CD4-positive, alpha-beta T cell treated with Interleukin-2 at 100 ng/mL for 4 hours (primary cell): ENCODE measurements at places on chromosomes 4 and X.

- DNase-seq, result no peak
Measured at GRCh38 chr4:142281999-142282398, 564.1 kb downstream of the INPP4B start.

DNA sequence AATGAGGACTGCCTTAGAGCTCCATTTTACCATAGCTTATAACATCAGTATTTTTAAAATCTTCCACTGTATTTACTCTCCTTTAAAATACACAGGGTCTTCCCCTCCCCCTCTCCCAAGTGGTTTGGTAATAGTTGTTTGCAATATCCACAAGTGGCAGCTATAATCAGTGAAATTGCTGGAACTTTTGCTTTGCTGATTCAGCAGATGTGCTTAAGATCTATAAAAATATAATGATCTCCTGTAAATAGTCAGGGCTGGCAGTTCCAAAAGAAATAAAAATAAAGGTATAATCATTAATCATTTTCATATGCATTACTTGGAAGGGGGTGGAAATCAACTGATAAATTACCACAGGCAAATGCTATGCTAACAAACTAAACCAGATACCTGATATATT, 345.2 kb downstream of the KLHL13 start:
- DNase-seq, result no peak

DNA sequence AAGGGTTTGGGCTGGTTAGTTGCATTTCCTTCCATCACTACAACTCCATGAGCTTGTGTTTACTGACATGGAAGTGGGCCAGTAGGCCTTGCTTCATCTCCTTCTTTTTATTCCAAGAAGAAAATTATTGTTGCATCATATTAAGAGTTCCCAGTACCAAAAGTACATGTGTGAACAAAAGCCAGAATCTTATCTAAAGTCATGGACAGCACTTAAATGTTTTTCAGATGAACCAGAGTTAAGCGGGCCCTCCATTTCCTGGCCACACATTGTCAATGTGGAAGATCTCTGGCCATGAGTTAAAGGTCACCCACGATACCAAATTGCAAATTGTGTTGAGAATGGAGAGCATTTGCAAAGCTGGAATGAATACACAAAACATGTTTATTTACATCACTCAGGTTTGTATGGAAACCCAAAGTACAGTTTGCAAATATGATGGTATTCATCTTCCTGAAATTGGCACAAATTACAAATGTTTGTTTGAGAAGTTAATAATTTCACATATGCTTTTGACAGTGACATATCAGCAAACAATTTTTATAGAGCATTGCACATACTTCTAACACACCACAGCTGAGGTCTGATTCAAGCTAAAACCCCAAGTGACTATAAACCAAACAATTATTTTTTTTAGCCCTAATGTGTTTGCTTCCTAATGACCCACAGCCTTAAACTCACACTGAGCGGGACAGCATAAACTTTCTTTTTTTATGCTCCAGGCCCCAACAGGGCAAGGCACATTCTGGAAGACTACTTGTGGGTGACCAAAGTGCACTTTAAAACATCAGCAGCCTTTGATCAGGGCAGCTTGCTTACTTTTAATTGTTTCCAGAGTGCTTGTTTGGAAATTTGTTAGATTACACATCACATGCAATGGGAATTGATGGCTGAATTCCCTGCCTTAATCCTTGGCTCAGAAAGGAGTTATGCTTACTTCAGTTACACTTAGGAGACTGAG, 502.9 kb upstream of the SLIT2 start:
- DNase-seq, result no peak

- no peak for DNase-seq
Measured at GRCh38 chr4:76238236-76238635, 13.3 kb upstream of the FAM47E start.

GRCh38 chr4:184364100-184364921, 110.0 kb downstream of the IRF2 start:
- DNase-seq, result no peak

DNA sequence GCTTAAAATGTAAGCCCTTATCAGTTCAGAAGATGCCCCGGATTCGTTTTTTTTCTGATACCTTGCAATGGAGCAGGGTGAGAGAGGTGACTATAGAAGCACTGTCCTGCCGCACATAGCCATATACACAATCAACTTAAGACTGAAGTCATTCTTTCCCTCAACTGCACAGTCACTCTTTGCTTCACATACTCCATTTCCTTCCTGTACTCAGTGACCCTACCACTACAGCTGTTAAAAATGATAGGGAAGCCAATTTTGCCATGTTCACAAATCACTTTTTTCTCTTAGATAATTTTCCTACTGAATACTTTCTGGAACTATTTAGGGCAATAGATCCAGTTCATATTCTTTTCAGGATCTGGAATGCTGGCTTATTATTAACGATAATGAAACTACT, 300.0 kb downstream of the ANK2 start:
- DNase-seq, result no peak

GRCh38 chrX:72381439-72382201, 75.9 kb upstream of the CITED1 start:
- no peak for DNase-seq

DNA sequence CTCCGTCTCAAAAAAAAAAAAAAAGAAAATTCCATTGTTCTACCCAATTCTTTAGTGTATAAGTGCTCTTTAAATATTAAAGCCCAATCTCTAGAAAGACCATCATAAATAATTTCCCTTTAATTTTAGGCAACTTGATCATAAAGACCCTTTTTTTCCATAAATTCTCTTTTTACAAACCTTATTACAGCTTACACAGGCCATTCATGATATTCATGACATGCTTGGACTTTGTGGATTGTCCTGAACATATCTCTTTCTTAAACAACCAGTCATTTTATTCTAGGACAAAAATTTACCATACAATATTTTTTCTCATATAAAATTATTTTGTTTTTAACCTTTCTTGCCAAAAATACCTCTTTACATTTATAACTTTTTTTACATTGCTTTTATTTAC, 30.5 kb downstream of the TLR8 start:
- no peak for DNase-seq

- no peak for DNase-seq
Measured at GRCh38 chr4:25370242-25370641, 6.8 kb upstream of the ANAPC4 start.

DNA sequence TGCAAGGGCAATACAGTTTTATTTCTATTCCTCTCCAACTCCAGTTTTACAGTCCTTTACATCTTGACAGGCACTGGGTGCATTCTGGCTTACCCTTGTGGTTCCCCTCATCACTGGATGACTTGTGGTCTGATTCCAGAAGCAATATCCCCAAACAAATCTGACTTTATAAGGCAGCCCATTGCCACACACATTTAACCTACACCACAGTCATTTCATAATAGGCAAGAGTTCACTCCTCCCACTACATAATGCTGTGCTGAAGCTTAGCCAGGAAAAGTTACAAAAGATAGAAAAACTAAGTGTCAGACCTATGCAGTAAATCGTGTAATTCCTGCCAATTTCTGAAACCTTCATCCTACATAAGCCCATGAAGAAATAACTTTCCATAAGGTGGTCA, 82.9 kb upstream of the MID1IP1 start:
- DNase-seq, result no peak

DNA sequence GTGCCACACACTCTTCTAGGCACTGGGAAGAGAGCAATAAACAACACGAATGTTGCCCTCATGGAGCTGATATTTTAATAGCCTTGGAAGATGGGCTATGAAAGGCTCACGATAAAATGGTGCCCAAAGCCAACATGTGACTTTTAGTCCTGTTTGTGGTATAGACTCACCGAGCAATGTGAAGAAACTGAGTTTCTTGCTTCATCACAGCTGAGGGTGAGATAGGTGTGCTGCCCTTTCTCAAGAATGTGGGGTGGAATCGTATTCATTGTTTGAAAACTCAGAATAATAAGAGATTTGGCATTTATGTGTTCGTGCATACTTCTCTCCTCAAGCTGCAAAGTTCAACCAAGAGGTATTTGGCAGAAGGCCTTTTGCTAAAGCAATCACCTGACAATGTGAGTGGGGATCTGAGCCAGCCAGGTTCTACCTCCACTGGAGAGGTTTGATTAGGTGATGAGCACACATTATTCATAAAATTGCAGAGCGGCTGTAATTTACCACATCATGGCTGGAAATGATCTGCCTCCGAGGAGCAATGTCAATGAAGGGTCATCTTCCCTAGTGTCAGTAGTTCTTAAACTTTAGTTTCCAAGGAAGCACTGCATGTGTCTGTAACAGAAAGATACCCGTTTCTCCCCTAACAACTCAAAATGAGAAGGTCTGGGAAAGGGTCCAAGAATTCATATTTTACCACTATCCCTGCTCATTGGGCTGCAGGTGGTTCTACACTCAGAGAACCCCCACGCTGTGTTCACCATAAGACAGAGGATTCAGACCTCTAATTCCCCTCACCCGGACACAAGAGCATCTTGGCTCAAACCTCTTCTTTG, 41.9 kb upstream of the CBR4 start:
- DNase-seq, result no peak

DNA sequence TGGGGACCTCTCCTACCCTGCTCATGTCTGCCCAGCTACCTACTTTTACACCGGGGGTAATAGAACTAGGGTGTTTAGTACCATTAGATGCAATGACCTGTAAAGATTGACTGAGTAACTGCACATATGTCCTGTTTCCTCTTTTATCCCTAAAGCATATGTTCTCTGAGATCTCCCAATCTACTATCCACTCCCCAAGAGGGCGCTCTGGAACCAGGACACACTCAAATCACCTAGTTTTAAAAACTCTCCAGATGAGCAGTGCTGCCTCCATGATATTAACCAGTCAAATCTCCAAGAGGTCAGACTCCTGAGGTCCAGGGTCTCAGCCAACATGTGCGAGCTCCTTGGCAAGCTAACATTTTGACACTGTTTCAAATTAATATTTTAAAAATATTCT, 87.0 kb upstream of the TSPAN5 start:
- DNase-seq, result no peak

DNA sequence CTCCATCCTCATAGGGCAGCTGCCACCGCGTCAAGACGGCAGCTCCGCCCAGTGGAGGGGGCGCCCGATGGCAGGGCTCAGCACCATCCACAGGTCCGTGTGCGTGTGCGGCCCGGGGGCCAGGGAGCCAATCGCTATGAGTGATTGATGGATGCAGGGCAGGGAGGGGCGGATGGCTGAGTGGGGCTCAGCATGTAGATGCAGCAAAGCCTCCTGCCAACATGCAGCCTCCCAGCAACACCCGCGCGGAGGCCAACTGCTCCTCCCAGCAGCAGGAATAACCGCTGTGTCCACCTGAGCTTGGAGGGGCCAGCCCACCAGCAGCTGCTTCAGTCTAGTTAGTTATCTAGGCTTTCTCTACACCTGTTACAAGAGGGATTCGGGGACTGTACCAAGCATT, 77.4 kb downstream of the MTMR1 start:
- no peak for DNase-seq

- no peak for DNase-seq
Measured at GRCh38 chr4:88962396-88962795, 94.6 kb downstream of the FAM13A start.

DNA sequence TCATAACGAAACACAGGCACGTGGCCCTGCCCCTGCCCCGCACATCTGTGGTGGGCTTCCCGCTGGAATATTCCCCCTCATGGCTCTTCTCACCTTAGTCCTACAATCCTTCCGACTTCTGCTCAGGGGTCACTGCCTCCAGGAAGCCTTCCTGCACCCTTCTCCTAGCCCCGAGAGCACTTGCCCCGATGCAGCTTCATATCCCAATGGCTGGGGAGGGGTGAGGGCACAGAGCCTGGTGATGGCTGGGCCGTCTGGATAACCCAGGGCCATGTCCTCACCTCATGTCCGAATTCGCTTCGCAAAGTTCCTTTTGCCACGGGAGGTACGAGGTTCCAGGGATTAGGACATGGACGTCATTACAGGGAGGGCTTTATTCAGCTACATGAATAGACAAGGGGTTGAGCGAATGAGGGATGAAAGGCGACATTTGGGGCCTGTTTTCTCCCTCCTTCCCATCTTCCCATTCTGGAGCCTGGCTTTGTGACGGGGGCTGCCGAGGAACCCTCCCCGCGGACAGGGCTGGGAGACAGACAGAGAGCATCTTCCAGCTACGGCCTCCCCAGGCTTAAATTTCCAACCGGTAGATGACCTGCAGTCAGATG, 35.5 kb upstream of the HMX1 start:
- no peak for DNase-seq

DNA sequence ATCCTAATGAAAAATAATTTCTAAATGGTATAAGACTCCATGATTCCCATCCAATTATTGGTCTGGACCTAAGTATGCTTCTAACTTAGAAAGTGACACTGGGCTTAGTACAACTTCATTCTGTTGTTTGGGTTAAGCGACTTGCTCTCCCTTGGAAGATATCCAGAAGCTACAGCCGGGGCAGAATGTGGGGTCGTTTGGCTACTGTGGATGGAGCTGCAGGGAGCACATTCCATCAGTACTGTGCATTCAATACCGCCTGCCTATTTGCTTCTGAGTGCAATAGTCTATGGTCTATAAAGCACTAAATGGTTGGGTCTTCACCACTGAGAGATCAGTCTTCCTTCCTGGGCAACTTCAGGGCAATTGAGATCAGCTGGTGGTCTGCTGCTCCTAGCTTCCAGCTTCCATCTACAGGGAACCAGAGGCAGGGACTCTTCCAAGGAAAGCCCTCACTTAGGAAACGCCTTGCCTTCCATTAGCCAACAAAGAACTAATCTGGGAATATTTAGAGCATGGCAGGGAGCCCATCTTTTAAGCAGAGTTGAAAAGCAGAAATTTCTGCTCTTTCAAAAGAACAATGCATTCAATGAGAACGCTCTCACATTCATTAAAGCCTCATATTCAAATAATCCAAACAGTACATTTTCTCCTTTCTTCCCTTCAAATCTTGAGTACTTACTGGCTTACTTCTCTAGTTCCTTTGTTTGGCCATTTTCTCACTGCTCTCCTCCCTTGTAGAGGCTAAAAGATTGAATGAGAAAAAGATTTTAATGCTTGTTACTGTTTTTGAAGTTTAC, 1049.9 kb upstream of the TENM3 start:
- DNase-seq, result no peak

GRCh38 chr4:8472689-8473197, 32.2 kb downstream of the TRMT44 start:
- DNase-seq, result no peak

DNA sequence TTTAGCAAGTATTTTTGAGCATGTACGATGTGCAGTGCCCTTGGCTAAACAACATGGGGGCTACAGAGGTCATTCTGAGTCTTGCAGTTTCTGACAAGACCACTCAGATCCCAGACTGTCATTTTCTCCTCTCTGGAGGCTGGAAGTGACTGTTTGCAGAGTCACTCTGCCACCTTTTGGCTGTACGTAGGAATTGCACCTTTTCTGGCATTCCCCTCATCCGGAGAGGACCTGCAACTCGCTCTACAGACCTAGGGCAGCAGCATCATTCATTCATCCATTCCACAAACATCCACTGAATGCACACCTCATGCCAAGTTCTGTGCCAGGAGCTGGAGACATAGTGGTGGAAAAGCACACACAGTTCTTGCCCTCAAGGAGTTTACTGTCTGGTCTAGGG, 160.4 kb upstream of the GPR101 start:
- peak; percentile 18 for DNase-seq

GRCh38 chr4:35347276-35347675, 897.0 kb downstream of the ARAP2 start:
- no peak for DNase-seq

- DNase-seq, result no peak
Measured at GRCh38 chrX:38426785-38427184, 74.4 kb downstream of the OTC start.

GRCh38 chr4:6575503-6576240, 683 bp downstream of the MAN2B2 start:
- DNase-seq, result no peak
